ENCODE measurements at places on chromosomes 16 and 17. TPM values are rescaled to one million over a fixed set of nuclear protein-coding genes. Genes with fewer than 3 reads are reported as not detected.

GRCh38 chr17:59373882-59374495 is 42.5 kb downstream of the YPEL2 start:
- no peak for DNase-seq

GRCh38 chr17:63984236-63984635 is 11.5 kb upstream of the SCN4A start:
- DNase-seq, result no peak

GRCh38 chr16:65547772-65548446 is 426.0 kb upstream of the CDH11 start:
- DNase-seq, result no peak

DNA sequence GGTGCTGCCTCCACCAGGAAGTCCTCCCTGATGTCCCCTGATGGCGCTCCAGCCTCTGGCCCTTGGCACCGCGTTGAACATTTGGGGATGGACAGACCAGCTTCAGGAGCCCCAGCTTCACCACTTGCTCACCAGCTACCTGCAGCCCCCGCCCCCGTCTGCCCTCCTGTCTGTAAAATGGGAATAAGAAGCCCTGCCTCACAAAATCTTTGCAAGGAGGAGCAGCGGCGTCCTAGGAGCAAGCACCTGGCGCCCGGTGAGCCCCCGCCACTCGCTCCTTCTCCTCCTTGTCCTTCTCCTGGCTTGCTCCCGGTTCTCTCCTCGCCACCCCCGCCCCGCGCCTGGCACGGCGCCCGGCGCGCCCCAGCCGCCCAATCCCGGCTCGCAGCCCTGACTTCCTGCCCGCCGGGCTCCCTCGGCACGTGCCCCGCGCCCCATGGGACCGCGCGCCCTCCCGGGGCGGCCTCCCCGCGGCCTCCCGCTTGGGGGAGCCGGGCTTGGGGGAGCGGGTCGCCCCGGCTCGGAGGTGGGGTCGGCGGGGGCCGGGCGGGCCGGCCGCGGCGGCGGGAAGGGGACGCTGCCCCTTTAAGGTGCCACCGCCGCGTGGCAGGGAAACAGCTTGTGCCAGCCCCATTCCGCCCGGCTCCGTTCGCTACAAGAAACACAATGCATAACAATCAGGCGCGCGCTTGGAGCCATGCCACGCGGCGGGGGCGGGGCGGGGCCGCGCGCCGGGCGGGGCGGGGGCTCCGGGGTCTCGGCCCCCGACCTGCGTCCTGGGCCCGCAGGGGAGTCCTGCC is 9.1 kb upstream of the PPP1R1B start:
- no peak for DNase-seq

- DNase-seq, result no peak
Observed at GRCh38 chr16:19119564-19119963, 5.8 kb downstream of the ITPRIPL2 start.

GRCh38 chr16:54942353-54942943 is 11.8 kb downstream of the IRX5 start:
- no peak for DNase-seq

GRCh38 chr16:88569614-88569984 is 604 bp upstream of the ZC3H18 start:
- DNase-seq, result no peak

- no peak for DNase-seq
Observed at GRCh38 chr17:60524463-60525327, 1.3 kb downstream of the APPBP2 start.

Gene CPHXL
- not detected for total RNA-seq

Gene CDT1
- total RNA-seq, result 3.5 TPM

Gene TNK1
- 13.5 TPM for total RNA-seq

Gene KRTAP9-9
- not detected for total RNA-seq

Measured in omental fat pad (tissue), 4 donors.